ENCODE measurements at places on chromosomes 1 and 21. TPM values are rescaled to one million over a fixed set of nuclear protein-coding genes. Genes with fewer than 3 reads are reported as not detected.

Gene C1orf226
- 3.6 TPM for total RNA-seq

Gene CFHR1
- total RNA-seq, result not detected

Gene LORICRIN
- total RNA-seq, result 0.44 TPM

Gene CYP4B1
- total RNA-seq, result 609 TPM

Gene DEGS1
- total RNA-seq, result 61.5 TPM

Gene MX2
- 6.7 TPM for total RNA-seq

Gene L1TD1
- 1.7 TPM for total RNA-seq

Gene ATP6V1G3
- total RNA-seq, result not detected

Measured in tibial nerve (tissue), 4 donors.